ENCODE measurements at places on chromosomes 5 and 9.
A peak's percentile ranks its signal among the peaks of the same experiment; 100 is the strongest.

GRCh38 chr5:33745101-33745770, 146.6 kb downstream of the ADAMTS12 start:
- no peak for DNase-seq

DNA sequence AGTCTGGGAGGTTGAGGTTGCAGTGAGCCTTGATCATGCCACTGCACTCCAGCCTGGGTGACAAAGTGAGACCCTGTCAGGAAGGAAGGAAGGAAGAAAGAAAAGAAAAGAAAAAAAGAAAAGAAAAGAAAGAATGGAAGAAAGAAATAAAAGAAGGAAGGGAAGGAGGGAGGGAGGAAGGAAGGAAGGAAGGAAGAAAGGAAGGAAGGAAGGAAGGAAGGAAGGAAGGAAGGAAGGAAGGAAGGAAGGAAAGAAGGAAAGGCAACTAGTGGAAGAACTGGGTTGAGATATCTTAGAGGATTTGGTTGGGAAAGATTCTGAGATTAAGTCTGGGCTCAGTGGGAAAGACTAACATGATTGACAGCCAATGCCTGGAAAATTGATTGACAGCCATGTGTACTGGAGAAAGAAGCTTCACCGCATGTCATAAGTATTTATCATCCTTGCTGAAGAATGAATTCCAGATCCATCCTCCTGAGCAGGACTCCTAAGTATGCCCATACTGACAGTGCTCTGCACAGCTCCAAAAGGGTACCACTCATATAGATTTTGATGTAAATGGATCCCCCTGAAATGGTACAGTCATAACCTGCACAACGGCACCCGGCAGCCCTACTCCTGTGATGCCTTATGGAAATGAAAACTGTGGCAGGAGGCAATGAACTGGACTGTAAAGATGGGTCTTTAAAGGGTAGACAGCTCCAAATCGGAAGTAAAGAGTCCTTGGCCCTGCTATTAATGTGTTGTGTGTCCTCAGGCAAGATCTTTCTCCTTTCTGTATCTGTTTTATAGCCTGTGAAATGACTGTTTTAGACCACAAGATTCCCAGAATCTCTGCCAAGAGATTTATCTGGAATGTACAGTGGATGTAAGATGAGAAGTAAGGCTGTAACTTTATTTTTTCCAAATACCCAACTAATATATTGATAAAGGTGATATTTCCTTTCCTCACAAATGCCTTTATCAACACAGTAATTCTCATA, 16.9 kb upstream of the ADRA1B start:
- DNase-seq = no peak

GRCh38 chr9:121169094-121169601, 32.5 kb downstream of the RAB14 start:
- DNase-seq = no peak

- no peak for DNase-seq
These were observed 81.5 kb downstream of the NIPBL start for GRCh38 chr5:36957953-36958537.

GRCh38 chr5:137758715-137759306, 4.6 kb upstream of the HNRNPA0 start:
- DNase-seq = no peak

DNA sequence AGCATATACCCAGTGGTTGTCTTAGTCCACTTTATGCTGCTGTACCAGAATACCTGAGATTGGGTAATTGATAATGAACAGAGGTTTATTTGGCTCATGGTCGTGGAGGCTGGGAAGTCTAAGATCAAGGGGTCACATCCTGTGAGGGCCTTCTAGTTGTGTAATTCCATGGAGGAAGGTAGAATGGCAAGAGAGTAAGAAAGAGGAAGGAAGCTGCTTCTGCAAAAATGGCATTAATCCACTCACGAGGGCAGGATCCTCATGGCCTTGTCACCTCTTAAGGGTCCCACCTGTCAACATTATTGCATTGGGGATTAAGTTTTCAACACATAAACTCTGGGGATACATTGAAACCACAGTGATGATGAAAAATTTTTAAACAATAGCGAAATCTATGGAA, 17.0 kb downstream of the BTNL8 start:
- no peak for DNase-seq

- DNase-seq = no peak
These were observed 227.8 kb downstream of the PAPPA start for GRCh38 chr9:116381350-116381749.

- no peak for DNase-seq
These were observed 25.3 kb upstream of the SLC1A1 start for GRCh38 chr9:4464911-4465513.

DNA sequence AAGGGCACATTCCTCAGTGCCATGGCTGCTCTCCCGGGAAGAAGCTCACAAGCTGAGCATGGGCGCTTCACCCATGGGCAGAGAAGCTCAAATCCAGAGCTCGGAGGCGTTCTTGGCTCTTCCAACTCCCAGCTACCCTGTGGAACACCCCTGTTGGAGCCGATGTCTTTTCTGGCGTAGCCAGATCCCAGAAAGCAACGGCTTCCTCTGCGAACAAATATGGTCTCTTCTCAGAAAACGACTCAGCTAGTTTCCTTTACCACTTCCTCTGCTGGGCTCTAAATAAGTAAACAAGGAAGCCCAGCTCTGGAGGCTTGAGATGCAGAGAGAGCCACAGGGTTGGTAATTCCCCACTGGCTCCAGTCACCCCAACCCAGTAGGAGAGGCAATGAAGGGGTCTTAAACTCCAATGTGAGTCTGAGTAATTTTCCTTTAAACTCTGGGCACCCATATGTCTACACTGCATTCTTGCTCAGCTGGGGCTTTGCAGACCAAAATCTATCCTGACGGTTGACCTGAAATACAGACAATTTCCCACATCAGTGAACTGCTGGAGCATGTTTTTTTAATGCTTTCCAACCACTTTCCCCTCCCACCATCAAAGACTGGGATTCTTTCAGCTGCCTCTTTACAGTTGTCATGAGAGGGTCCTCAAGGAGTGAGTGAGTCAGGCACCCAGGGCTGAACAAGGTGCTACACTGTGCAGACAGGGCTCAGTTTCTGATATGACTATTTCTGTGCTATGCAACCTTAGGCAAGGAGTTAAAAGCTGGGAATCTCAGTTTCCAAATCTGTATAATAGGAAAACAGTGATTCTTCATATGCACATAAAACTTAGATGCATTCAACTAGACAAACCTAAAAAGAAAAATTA, at the start of gene LCP2:
TSS of gene LCP2 (minus strand) at position 189 of the 874 bp plus-strand sequence. CDS start at position 23, 166 bp downstream.
- no peak for DNase-seq

DNA sequence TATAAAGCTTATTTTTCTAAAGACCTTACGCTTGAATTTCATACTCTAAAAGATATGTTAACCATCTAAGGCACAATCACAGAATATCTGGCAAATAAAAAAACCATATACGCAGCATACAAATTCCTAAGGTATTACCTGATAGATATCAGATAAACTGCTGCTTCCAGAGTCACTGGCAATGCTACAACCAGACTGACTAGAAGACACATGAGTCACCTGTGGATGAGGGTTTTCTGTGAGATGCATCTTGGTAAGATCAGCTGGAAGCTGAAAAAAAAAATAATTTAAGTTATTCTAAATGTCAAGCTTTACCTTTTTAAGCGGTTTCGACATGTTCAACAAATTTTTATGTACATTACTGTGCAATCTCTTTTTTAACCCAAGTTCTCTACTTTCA, 113.8 kb downstream of the RAPGEF6 start:
- DNase-seq = no peak

DNA sequence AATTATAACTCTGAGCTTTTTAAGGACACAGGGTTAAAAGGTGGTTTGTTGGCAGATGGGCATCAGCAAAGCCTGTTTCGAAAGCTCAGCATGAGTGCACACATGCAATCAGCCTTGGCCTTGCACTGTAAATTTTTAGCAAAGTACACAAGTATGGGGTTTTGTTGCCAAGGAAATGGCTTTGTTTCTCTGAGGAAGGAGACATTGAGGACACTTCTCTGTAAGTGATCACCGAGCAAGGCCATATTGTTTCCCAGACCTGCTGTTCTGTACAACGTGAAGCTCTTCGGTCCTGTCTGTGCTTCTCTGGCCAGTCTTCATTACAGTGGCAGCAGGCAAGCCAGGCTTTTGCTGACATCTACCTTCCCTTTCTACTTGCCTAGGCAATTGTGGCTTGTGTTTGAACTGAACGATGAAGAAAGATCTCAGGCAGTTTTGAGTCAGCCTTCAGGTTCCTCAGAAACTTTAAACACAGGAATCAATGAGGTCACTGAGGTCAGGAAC, 27.9 kb upstream of the GLRX start:
- no peak for DNase-seq

DNA sequence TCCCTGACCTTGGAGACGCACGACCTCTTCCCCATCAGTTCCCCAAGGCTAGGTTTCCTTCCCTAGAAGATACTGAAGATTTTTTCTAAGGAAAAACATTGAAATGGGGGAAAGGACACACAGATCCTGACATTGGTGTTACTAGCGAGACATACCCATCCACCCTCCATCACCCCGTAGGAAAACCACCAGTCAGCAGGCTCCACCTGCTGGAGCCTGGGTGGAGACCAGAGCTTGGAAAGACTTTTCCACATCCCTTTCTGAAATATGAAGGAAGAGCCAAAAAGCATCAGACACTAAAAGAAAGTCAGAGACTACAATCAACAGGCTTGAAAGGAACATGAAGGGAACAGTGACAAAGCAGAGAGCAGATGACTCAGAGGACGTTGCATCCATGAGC, 638.0 kb downstream of the IRX1 start:
- DNase-seq = no peak

GRCh38 chr9:37464426-37465248, 613 bp downstream of the ZBTB5 start:
- peak; percentile 78 for DNase-seq

DNA sequence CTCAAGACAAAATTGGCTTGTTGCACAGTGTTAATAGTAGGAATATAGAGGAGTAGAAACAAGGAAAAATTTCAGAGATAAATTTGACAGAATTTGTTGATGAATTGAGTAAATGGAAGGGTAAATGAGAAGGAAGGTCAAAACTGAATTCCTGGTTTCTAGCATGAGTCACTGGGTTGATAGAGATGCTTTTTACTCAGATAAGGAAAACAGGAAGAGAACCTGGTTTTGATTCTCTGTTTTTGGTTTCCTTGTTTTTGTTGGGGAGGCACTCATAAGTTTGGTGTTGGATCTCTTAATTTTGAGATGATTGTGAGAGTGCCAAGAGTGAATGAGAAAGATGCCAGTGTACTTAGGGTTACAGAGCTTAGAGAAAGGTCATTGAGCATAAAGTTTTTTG, 7.1 kb downstream of the LRRC70 start:
- DNase-seq = no peak

DNA sequence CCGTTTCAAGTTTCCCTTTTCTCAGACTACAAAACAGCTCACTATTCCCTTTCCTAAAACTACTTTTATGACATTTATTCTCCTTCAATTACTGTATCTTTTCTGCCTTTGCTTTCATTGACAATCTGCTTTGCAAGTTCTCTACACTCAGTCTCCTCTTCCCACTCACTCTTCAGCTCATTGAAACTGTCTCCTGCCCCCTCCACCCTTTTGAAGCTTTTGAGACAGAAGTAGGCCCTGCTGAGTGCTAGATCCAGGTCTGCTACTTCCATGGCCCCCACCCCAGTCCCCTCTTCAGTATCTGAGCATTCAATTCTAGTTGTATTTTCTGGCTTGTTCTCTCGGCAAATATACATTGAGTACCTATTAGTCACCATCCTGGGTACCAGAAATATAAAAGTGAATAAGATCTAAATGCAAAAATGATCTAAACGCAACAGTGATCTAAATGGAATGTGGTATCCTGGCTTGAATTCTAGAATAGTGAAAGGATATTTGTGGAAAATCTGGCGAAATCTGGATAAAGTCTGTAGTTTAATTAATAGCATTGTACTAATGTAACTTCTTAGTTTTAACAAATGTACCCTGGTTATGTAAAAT, 58.4 kb downstream of the OR2K2 start:
- no peak for DNase-seq

- DNase-seq = no peak
These were observed 14.2 kb downstream of the SGTB start for GRCh38 chr5:65707663-65708062.

DNA sequence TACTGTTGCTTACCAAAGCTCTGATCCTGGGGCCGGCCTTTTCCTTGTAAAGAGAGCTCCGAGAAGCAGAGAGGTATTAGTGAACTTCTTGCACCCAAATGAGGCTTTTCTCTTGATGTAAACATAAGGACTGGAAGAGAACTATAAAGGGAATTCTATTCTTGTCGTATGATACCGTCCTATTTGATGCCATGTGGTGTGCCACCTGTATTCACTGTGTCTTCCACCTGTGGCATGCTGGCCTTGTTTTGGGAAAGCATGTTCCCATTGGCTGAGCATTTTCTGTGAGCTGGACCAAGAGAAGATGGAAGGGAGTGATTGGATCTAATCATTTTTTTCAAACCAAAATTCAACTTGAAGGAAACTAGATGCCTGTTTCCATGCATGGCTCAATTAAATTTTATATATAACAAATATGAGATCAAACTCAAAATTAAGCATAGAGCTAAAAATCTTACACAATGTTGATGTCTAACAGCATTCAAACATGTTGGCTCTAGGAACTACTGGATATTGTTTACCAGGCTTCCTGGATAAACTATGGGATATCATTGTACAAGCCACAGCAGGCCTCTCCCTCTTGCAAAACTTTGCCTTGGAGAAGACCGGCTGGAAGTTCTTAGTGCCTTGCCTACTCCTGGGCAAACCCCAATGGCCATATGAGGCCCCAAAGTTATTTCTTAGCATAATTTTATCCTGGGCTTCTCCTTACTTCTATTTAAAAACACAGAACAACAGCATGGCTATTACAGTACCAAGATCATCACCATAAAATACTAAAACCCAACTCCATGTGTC, 115.3 kb downstream of the TSSK1B start:
- DNase-seq = no peak

- no peak for DNase-seq
These were observed 2.6 kb upstream of the PBX3 start for GRCh38 chr9:125744616-125745015.

DNA sequence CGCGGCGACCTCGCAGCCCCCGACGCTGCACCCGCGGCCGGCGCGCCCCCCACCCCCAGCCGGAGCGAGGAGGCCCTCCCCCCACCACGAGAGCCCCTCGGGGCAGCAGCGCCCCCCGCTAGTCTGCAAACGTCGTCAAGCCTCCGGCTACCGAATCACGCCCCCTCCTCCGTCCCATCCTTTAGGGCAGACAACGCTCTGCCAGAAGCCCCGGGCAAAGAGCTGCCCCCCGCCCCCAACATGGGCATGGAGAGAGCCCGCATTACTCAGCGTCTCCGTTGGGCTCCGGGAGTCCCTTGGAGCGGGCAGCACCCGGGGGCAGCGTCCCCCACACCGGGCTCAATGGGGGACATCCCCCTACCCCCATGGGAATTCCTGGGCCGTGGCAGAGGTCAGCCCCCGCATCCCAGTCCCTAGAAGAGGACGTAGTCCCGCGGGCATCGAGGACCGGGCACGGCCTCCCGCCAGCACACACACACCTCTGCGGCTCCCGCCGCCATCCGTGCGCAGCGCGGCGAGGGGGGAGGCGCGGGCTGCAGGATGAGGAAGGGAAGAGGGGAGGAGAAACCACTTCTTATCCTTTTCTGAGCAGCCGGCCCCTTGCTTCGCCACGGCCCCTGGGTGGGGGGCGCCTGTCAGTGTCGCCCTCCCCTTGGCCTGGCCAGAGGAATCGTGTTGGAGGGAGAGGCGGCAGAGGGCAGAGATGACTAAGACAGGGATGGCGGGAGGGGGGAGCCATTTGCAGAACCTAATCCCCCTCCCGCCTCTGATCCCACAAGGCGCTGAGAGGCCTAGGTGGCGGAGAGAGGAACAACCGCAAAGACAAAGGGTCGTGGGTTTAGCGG, 750 bp downstream of the DNM1 start:
- DNase-seq = no peak

- DNase-seq = no peak
These were observed 86.2 kb downstream of the CSNK1G3 start for GRCh38 chr5:123598028-123598689.

GRCh38 chr5:141322261-141322660, 1.7 kb upstream of the TAF7 start:
- no peak for DNase-seq

All from hypothalamus (tissue), 51 donors.